Common myeloid progenitor, CD34-positive (primary cell): ENCODE measurements at places on chromosomes 7 and 10.

DNA sequence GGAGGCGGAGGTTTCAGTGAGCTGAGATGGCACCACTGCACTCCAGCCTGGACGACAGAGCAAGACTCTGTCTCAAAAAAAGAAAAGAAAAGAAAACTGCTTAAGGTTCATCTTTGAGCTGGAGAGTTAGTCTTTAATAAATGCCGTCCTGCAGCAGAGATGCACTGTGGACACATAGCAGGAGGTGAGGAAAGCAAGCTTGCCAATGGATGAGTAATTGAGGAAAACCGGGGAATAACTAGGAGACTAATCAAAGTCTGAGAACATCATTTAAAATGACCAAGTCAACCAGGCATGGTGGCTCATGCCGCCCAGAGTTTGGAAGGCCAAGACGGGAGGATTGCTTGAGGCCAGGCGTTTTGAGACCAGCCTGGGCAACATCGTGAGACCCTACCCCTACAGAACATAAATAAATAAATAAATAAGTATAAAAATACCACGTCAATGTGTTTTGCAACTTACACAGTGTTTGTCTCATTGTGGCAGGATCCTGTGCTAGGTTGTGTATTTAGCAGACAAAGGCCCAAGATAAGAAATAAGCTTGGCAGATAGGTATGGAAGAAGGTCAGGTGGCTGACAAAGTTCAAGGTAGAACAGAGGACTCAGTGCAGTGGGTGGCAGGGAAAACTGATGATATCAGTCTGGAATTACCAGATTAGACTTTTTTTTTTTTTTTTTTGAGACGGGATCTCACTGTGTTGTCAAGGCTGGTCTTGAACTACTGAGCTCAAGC lies 115.7 kb upstream of the KMT2C start:
- no peak for DNase-seq

DNA sequence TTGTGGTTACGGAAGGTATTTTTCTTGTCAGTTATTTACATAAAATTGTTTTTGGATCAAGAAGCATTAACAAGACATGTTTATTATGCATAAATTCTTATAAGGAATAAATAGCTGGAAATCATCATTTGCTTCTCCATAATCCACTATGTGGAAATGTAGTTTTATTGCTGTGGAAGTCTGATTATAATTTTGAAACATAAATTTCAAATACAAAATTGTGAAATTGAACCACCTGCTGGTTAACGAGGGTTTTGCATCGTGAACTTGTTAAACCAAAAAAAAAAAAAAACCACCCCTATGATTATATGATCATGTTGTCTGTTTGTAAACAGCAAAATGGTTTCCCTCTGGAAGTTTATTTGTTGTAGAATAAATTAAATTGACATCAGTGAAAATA lies 25.9 kb downstream of the ABRAXAS2 start:
- peak; percentile 51 for DNase-seq

- DNase-seq = peak; percentile 96
Observed at GRCh38 chr10:73997787-73998622, at the start of gene VCL. TSS of gene VCL (plus strand) at chr10:73998116. CDS start at chr10:73998208, 92 bp downstream.

DNA sequence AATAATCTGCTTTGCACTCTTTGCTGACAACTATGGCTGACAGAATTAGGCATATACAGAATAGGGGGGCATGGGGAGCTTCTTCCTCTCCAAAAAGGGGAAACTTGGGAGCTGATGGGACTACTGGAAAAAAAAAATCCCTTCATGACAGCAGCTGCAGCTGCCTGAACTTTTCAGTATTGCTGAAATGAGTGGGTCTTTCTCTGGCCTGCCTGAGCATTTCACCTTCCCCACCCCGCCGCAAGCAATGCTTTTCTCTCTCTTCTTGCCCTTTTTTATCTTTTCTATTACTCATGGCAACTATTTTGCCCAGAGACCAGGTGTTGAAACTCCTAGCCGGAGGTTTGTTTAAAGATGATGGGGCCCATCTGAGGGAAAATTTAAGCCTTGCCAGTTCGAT lies 244.9 kb downstream of the SEMA3D start:
- DNase-seq = no peak

DNA sequence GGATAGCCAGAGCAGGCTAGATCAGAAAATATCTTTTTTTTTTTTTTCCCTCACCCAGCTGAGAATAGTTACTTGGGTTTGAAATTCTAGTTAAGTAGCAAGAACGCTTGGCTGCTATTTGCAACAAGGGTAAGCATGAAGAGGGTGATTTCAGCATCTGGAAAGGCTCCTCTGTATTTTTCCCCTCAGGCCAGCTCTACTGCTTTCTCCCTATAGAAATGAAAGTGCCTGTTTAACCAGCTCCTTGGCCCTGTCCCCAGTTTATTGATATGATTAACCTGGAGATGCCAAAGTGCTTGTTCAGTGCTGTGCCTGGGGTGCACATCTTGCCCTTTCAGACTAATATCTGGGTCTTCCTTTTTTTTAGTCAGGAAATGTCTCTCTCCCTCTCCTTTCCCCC lies 37.1 kb downstream of the AP3M1 start:
- no peak for DNase-seq

GRCh38 chr10:97922022-97922758 lies 72.5 kb downstream of the GOLGA7B start:
- DNase-seq = no peak

DNA sequence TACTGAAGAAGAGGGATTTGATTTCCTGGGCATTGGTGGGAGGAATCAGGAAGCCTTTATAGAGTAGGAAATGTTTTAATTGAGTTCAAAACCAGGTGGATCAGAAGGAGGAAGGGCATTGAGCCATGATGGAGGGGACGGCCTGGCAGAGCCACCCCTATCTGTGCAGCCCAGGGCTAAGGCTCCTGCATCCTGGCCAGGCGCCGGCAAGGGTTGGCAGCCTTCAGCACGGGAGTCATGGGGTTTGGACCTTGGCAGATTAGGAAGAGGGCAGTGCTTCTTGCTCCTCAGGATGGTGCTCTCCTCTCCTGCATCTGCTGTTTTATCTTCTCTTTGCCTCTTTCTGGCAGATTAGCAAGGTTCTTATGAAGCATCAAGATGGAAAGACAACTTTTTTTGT lies 12.5 kb downstream of the ZNF862 start:
- no peak for DNase-seq

DNA sequence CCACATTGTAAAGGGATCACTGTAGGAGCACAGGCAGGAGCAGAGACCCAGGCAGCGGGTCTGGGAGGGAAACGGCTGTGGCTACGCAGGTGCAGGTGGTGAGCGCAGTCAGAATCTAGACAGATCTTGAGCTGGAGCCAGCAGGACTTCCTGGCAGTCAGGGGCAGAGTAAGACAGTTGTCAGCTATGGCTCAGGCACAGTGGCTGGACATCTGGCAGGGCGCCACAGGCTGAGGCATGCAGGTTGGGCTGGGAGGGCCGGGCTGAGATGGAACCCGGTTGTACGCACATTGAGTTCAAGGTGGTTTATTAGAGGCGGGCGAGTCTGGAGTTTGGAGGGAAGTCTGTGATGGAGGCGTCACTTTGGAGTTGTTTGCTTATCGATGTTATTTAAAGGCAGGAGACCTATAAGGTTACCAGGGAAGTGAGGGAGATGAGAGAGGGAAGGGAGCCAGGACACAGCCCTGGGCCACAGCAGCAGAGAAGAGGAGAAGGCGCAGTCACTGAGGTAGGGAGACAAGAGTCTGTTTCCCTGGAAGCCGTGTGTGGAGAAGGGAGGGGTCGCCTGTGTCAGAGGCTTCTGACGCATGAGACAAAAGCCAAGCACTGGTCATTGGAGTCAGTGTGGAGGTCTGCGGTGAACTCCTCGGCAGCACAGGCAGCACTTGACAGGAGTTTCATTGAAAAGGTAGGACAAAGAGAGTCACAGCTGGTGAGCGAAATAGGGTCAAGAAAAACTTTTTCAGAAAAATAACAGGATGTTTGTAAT lies 73.8 kb downstream of the LANCL2 start:
- peak; percentile 14 for DNase-seq

DNA sequence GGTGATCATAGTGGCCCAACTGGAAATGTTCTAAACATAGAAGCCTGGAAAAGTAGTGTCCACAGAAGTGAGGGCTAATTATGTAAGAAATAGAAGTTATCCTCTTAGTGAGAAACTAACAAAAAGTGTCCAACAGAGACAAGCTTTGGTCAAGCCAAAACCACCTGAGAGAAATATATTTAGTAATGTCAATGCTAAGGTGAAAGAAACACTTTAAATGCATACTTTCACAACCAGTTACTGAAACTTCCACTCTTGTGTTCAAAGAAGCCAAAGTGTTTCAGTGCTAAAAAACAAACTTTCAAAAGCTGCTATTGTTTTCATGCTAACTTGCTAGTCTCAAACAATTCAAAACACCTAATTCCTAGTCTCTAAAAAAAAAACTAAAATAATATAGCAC lies 18.1 kb downstream of the RAB11FIP2 start:
- no peak for DNase-seq

DNA sequence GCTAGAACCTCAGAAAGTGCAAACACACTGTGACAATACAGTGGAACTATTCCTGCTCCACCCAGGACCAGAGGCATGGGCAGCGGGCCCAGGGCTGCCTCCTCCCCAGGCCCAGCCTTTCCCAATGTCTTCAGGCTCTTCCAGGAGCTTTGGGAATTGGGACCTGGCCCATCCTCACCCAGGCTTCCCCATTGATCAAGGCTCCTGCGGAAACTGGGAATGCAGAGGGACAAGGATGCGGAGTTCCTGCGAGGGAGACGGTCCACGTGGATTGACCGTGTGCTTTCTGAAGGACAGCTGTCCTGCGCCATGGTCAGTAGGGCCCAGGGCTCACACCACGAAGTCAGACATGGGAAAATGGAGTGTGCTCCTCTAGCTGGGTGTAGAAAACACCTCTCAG lies 56.6 kb downstream of the CSGALNACT2 start:
- no peak for DNase-seq

DNA sequence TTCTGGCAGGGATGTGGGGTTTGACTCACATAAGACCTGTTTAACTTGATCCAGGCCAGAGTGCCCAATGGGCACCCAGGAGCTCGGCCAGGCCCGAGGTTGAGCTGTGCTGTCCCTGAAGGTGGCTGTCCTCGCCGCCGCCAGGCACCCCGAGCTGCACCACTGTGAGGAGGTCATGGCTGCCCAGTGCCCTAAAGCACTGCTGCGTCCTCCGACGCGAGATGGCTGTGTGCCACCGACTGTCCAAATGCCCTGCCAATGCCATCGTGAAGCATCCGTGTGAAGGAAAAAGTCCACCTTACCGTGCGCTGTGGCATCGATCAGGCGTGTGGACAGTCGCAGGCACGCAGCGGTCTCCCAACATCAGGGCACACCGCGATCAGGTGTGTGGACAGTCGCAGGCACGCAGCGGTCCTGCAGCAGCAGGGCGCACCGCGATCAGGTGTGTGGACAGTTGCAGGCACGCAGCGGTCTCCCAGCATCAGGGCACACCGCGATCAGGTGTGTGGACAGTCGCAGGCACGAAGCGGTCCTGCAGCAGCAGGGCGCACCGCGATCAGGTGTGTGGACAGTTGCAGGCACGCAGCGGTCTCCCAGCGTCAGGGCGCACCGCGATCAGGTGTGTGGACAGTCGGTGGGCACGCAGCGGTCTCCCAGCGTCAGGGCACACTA lies 120.3 kb downstream of the VIPR2 start:
- DNase-seq = no peak

- DNase-seq = no peak
Observed at GRCh38 chr10:93149761-93150160, 76.1 kb downstream of the CYP26A1 start.

GRCh38 chr7:158520825-158521224 lies 66.8 kb downstream of the PTPRN2 start:
- DNase-seq = no peak

GRCh38 chr7:24874791-24875190 lies 105.2 kb downstream of the OSBPL3 start:
- no peak for DNase-seq

DNA sequence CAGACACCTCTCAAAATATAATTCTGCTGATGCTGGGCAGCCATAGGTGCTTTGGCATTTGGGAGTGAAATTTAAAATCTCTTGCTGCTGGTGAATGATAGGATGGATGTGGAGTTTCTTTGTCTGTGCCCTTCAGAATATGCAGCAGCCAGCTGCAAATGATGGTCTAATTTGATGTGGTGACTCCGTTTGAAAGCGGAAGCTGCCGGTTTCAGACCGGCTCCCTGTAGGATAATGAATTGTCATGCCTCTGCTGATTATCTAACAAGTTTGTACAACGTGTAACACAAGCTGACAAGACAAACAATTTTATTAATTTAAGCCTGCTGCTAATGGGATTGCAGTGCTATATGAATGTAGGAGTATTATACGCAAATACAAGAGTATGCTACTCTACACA lies 103.5 kb downstream of the SND1 start:
- DNase-seq = no peak

GRCh38 chr7:20197837-20198236 lies 19.3 kb downstream of the MACC1 start:
- DNase-seq = no peak

GRCh38 chr7:109354000-109354399 lies 784.3 kb downstream of the DNAJB9 start:
- no peak for DNase-seq

- DNase-seq = peak; percentile 55
Observed at GRCh38 chr7:104650991-104651640, 322.7 kb downstream of the LHFPL3 start.

GRCh38 chr7:22611758-22612079 lies 111.7 kb upstream of the STEAP1B start:
- no peak for DNase-seq

- DNase-seq = peak; percentile 42
Observed at GRCh38 chr7:1579481-1580421, 9.9 kb upstream of the PSMG3 start.

GRCh38 chr7:23712368-23713284 lies 2.6 kb downstream of the STK31 start:
- peak; percentile 73 for DNase-seq

- DNase-seq = no peak
Observed at GRCh38 chr7:64562256-64562625, 630 bp downstream of the ZNF680 start.

GRCh38 chr10:118965096-118965495 lies 64.4 kb upstream of the NANOS1 start:
- DNase-seq = no peak

DNA sequence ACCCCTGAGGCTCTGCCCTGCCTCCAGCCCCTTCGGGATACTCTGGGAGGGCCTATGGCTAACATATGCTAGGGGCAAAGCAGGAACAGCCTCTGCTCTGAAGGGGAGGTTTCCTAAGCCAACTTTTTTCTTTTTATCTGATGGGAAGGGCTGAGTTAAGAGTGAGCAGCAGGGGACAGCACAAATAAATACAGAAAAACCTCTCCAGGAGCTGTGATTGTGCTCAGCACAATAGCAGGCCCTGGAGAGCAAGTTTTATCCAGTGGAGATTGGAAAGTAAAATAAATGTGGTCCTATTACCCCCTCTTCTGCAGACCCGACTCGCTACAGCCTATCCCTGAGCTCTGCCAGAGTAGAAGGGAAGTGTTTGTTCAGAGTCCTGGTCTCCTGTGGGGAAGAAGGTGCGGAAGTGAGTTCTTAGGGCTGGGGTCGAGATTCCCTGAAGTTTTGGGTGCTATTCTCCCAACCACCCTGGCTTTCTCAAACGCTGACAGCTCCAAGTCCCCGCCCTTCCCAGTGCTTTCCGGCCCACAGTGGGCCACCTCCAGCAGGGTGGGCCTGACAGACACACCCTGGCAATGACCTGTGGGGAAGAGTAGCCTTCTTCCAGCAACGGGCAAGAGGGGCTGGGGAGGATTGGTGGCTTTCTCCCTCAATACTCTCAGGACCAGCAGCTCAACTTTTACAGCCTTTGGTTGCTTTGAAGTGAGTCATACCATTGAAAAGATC lies 23.0 kb upstream of the AFAP1L2 start:
- no peak for DNase-seq
